Tibial artery (tissue), 4 donors: ENCODE measurements at places on chromosomes 16 and 17.
A peak's percentile ranks its signal among the peaks of the same experiment; 100 is the strongest.

DNA sequence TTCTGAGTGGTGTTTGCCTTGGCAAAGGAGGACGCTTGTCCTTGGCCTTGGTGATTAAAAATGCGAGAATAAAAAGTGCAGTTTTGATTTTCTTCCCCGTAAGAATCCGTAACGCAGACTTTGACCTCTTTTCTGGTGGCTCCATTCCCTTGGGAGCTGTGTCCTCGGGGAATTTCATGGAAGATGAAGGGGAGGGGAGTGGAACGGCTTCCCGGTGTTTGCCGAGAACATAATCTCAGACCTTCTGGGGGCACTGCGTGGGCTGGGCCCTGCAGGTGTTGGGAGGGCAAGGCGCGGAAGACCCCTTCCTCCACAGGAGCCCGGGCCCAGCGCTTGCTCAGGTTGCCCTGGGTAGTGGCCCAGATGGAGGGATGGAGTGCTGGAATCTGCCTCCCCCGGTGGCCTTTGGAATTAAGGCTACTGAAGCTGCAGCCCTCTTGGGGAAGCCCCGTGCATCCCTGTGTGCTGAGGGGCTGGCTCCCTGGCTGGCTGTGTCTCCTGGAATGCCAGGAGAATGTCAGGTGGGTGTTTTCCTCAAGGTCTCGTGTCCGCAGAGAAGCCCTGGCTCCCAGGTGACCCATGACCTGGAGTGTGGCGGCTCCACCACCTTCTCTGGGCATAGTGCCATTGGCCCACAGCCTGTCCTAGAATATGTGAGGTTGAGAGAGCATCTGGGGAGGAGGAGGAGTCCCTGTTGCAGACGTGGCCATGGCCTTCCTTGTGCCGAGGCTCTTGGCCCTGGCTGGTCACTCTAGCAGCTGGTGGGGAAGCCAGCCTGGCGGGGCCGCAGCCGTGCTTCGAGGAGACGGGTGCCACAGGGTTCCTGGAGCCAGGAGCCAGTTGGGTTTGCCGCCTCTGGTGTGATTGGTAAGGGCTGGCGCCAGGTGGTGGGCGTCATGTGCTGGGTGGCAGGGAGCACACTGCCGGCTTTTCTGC, 3.1 kb downstream of the BAIAP2 start:
- peak; percentile 72 for DNase-seq

GRCh38 chr17:45231481-45232116, 9.9 kb downstream of the FMNL1 start:
- DNase-seq = no peak

- DNase-seq = no peak
These were observed 5.7 kb downstream of the GRN start for GRCh38 chr17:44350733-44351226.

DNA sequence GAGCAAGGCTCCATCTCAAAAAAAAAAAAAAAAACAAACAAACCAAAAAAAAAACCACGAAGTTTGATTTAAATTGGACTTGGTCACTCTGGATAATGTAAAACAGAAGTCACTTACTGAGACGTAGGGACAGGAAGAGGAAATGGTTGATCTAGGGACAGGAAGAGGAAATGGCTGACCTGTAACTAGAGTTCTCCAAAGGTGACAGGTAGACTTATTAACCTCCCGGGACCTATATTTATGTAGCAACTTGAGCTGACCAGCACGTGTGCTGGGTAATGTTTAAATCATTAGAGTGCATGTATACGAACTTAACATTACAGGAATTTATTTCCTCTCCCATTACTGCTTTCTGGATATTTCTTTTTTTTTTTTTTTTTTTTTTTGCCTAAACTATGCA, 81.5 kb upstream of the DHX40 start:
- no peak for DNase-seq

DNA sequence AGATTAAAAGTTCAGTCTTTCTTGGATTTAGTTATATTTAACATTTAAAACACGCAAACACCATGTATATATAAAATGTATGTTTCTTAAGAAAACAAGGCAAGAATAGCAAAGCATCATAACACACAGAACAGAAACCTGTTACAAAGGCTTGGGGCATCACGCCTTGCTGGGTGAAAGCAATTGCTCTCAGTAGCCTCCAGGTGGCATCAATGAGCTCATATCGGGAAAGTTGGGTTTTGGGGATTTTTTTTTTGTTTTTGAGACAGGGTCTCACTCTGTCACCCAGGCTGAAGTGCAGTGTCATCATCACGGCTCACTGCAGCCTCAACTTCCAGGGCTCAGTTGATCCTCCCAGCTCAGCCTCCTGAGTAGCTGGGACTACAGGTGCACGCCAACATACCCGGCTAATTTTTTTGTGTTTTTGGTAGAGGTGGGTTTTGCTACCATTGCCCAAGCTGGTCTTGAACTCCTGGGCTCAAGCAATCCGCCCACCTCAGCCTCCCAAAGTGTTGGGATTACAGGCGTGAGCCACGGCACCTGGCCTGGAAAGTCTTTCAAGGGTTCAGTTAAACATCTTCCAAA, 56.9 kb downstream of the CYB5D2 start:
- DNase-seq = no peak

- DNase-seq = no peak
These were observed 119.7 kb downstream of the RAB11FIP4 start for GRCh38 chr17:31511195-31511578.

- DNase-seq = no peak
These were observed 16.0 kb upstream of the ARL4D start for GRCh38 chr17:43382776-43383175.

GRCh38 chr16:30562021-30562420, 3.8 kb upstream of the ZNF764 start:
- no peak for DNase-seq
